ENCODE measurements at places on chromosomes 12 and 14. TPM values are rescaled to one million over a fixed set of nuclear protein-coding genes. Genes with fewer than 3 reads are reported as not detected.

HOTAIR gene
- not detected for total RNA-seq

STAB2 gene
- not detected for total RNA-seq

SLC5A8 gene
- not detected for total RNA-seq

PEBP1 gene
- total RNA-seq = 334 TPM

TEX22 gene
- total RNA-seq = 0.33 TPM

GPD1 gene
- total RNA-seq = 7.0 TPM

C12orf50 gene
- not detected for total RNA-seq

ALDH2 gene
- total RNA-seq = 48.8 TPM

RNASE1 gene
- total RNA-seq = 772 TPM

PTPRQ gene
- total RNA-seq = 0.66 TPM

ISM2 gene
- total RNA-seq = not detected

RGS6 gene
- total RNA-seq = 0.26 TPM

ASCL1 gene
- total RNA-seq = not detected

PTCSC3 gene
- not detected for total RNA-seq

FLRT2 gene
- 114 TPM for total RNA-seq

SLC17A8 gene
- not detected for total RNA-seq

PLA2G1B gene
- 11,984 TPM for total RNA-seq

- no peak for DNase-seq
These were observed 129.1 kb downstream of the PTPRB start for GRCh38 chr12:70508178-70508577.

GRCh38 chr12:66109056-66109455 is 21.5 kb downstream of the LLPH start:
- no peak for DNase-seq

- DNase-seq = no peak
These were observed 381.4 kb downstream of the APAF1 start for GRCh38 chr12:99026332-99027054.

- DNase-seq = no peak
These were observed 279.7 kb upstream of the TMTC1 start for GRCh38 chr12:30063435-30063945.

- DNase-seq = peak; percentile 23
These were observed 60.6 kb downstream of the DHRS2 start for GRCh38 chr14:23696701-23697239.

- no peak for DNase-seq
These were observed 115.3 kb downstream of the PTGER2 start for GRCh38 chr14:52429451-52429850.

- DNase-seq = no peak
These were observed 252.5 kb downstream of the RPL10L start for GRCh38 chr14:46399049-46399448.

DNA sequence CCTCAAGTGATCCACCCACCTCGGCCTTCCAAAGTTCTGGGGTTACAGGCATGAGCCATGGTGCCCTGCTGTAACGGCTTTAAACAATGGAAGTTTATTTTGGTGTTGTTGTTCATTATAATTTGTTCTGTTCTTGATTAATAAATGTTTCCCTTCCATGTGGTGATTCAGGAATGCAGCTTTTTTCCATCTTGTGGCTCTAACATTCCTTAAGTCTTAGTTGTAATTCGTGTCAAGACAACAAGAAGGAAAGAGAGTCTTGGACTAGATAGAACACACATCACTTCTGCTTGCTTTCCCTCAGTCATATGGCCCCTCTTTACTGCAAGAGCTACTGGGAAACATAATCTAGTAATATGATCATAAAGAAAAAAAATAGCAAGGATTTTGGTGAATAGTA is 211.6 kb downstream of the SLC6A15 start:
- DNase-seq = no peak

- peak; percentile 49 for DNase-seq
These were observed 16.1 kb downstream of the UBC start for GRCh38 chr12:124898200-124898922.

DNA sequence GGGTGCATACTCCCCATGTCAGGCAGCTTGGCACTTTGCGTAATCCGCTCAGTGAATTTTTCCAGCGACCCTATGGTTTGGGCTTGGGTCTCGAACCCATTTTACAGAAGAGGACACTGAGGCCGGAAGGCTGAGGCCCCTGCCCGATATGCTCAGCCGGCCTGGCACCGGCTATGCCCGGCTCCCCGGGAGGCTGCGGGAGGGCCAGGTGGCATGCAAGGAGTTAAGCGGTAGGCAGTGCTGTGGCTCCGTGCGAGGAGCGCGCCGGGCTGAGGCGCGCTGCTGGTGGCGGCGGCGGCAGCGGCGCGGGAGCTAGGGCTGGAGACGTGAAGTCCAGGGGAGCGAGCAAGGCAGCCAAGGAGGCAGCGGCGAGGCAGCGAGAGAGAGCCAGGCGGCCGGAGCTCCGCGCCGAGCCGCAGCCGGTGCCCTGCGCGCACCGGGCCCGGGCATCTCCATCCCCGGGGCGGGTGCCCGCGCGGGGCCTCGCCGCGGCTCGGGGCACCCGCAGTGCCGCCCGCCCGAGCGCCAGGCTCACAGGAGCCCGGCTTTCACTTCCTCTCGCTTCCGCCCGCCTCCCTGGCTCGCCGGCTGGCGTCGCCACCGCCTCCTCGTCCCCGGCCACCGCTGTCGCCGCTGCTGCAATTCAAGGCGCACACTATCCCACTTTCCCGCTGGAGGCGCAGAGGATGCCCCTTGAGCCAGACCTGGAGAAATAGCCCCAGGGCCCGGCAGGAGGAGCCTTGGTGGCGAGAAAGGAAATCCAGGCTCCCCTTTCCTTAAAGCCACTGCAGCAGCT is at the start of gene WSCD2:
TSS of gene WSCD2 (plus strand) at position 272 of the 796 bp plus-strand sequence. CDS start 66,545 bp downstream, outside the sequence.
- DNase-seq = peak; percentile 21

DNA sequence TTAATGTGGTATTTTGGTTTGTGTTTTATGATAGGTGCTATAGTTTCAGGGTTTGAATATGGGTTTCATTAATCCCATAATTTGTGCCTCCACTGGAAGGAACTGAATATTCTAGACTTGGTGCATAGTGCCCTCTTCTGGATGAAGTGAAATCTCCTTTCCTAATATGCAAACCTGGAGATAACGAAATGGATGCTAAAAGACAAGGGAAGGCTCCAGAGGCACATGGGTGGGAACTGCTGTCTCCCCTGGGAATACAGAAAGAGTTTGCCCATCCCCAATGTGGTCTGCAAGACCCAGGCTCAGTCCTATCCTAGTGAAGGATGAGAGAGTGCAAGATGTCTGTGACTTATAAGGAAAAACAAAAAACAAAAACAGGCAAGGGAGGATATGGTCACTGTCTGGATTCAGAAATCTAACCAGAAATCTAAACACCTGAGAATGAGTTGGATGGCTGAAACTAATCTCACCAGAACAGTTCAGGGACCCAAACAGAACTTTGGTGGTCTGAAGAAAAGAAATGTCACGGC is 142.3 kb upstream of the TMPO start:
- no peak for DNase-seq

GRCh38 chr12:81245907-81246570 is 168.2 kb downstream of the ACSS3 start:
- DNase-seq = no peak

GRCh38 chr12:12474931-12475795 is 87.5 kb downstream of the DUSP16 start:
- DNase-seq = no peak

GRCh38 chr12:66627988-66628317 is 50.9 kb downstream of the GRIP1 start:
- DNase-seq = no peak

- no peak for DNase-seq
These were observed 64.8 kb downstream of the DENND5B start for GRCh38 chr12:31526158-31526546.

GRCh38 chr12:26283046-26283445 is 87.7 kb downstream of the SSPN start:
- no peak for DNase-seq

DNA sequence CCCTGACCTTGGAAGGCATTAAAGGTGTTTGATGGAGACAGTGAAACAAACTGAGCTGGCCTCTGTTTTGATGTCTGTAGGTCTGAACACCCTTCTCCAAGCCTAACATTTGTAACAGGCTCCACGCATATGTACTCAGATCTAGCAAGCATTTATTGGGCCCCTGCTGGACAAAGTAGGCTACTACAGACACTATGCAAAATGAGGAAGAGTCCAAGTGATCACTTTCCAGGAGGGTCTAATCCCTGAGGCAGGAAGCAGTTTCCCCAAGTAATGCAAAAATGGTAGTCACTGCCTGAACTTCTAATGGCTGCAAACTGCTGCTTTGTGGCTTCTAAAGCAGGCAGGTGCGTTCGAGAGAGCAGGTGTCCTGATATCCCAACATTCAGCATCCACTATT is 405.8 kb downstream of the MED13L start:
- DNase-seq = no peak

DNA sequence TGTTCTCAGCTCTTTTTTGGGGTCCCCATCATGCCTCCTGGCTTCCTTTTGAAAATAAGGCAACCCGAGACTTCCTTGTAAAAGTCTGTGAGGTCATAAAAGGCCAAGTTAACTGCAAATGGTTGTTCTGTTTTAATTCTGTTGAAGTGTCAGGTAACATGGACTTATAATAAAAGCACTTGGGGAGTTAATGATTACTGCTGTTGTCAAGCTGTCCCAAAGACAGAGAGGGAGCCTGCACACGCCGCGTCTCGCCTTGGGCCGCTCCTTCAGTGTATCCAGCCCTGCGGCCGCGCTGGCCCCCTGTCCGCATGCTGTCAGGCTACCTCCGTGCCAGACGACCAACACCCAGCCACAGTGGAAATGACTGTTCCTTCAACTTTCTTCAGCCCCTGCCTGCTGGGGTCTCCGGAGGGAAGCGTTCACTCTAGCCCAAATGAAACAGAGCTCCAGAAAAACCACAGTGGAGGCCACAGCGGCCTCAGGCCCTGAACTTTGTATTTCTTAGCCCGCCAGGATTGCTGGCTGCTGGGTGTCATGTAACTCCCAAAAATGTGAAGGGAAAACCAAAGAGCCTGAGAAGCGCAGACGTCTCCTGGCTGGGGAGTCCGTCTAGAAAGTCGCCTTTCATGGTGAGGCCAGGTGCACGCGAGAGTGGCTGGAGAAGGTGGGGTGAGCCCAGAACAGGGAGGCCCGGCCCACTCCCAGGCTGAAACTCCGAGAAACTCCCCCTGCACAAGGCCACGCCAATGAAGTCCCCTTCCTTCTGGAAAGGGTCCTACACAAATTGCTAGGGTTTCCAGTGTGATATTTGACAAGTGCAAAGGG is 189.1 kb downstream of the ZFP36L1 start:
- no peak for DNase-seq

DNA sequence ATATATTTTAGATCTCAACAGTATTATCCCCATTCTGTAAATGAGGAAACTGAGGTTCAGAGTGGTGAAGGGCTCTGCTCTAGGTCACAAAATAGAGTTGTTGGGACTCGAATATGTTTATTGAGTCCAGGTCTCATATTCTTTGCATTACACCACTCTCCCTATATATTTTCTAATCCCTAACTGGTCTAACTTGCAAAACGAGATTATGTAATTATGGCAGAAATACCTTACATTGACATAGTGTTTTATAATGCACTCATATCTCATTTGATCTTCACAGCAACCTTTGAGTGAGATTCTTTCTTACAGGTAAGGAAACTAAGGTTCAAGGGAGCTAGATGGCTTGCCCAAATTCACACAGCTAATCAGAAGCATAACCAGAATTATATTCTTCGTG is 106.9 kb upstream of the LRIG3 start:
- no peak for DNase-seq

- no peak for DNase-seq
These were observed 13.5 kb downstream of the SLC38A2 start for GRCh38 chr12:46358791-46359666.

DNA sequence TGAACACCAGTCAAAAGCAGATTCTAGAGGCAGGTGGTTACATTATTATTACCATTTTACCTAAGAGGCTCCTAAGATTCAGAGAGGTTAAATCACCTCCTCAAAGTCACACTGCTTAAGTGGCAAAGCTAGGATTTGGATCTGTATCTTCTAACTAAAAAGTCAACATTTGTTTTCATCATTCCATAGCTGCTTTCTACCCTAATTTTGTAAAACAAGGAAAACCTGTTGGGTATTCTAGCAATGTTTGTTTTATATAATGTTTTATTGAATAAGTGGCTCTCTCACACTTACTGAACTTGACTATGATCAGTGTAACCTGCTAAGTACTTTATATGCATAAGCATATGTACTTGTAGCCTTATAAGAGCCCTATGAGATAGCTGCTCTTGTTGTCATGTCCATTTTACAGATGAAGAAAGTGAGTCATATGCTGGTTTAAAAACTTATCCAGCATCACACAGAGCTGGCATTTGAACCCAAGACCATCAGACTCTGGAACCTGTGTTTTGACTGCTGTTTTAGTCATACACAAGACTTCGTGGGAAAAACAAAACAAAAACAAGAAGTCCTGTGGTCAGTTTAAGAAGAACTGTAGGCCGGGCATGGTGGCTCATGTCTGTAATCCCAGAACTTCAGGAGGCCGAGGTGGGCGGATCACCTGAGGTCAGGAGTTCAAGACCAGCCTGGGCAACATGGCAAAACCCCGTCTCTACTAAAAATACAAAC is 31.7 kb upstream of the EVL start:
- DNase-seq = no peak

DNA sequence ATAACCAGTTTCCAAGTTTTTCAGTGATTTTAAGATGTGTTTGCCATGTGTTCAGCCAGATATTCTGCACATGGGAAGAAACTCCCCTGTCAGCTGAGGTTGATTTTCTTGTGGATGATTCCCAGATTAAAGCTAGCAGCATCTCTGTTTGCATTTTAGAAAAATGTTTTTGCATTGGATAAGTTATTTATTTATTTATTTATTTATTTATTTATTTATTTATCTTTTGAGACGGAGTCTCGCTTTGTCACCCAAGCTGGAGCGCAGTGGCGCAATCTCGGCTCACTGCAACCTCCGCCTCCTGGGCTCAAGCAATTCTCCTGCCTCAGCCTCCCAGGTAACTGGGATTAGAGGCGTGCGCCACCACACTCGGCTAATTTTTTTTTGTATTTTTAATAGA is 2.8 kb downstream of the ACOT4 start:
- no peak for DNase-seq

DNA sequence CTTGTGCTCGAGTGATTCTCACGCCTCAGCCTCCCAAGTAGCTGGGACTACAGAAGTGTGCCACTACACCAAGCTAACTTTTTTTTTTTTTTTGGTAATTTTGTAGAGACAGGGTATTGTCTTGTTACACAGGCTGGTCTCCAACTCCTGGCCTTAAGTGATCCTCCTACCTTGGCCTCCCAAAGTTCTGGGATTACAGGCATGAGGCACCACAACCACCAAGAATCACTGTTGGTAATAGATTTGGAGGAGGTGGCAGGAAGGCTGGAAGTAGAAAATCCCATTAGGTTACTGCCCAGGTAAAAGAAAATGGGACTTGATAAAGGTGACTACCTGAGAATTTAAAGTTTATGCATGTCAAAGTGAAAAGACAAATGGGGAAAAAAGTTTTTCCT is 1.4 kb upstream of the CDCA4 start:
- DNase-seq = no peak

DNA sequence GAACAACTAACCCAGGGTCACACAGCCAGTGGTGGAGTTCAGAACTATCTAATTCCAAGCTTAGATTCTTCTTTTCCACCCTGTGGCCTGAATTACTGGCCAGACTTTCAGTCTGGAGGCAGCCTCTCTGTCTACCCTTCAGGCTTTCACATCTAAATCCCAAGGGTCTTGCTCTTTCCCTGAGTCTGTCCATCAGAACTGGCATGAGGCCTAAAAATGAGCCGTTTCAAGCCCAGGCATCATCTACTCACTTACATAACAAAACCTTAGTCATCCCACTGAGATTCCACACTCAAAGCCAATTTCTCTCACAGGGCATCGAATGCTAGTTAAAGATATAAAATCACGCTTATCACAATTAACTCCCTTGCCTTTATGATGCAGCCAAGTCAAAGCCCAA is 1.3 kb upstream of the PTGDR start:
- peak; percentile 63 for DNase-seq

Data from body of pancreas (tissue), 4 donors.